ENCODE measurements at places on chromosomes 6 and 20. TPM values are rescaled to one million over a fixed set of nuclear protein-coding genes. Genes with fewer than 3 reads are reported as not detected.
A peak's percentile ranks its signal among the peaks of the same experiment; 100 is the strongest.

GRCh38 chr6:163118941-163119340, 295.6 kb upstream of the QKI start:
- DNase-seq: no peak

DNA sequence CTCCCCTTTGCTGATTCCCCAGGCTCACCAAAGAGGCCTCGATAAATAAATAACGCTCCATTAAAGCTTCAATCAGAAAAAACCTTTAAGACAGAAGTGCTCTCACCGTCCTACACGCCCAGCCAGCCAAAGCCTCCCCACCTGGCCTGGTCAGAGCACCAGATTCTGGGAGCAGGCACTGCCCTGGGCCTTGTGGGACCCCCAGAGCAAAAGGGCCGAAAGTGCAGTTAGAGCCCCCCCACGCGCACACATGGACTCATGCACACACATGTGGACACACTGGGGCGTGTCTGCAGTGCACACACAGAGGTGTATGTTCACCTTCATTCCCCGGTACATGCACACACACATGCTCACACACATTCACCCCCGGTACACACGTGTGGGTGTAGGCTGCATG, 1.9 kb upstream of the NECAB3 start:
- no peak for DNase-seq

GRCh38 chr6:163501439-163501838, 86.9 kb downstream of the QKI start:
- no peak for DNase-seq

GRCh38 chr6:110185879-110186278, 5.7 kb downstream of the CDC40 start:
- no peak for DNase-seq

DNA sequence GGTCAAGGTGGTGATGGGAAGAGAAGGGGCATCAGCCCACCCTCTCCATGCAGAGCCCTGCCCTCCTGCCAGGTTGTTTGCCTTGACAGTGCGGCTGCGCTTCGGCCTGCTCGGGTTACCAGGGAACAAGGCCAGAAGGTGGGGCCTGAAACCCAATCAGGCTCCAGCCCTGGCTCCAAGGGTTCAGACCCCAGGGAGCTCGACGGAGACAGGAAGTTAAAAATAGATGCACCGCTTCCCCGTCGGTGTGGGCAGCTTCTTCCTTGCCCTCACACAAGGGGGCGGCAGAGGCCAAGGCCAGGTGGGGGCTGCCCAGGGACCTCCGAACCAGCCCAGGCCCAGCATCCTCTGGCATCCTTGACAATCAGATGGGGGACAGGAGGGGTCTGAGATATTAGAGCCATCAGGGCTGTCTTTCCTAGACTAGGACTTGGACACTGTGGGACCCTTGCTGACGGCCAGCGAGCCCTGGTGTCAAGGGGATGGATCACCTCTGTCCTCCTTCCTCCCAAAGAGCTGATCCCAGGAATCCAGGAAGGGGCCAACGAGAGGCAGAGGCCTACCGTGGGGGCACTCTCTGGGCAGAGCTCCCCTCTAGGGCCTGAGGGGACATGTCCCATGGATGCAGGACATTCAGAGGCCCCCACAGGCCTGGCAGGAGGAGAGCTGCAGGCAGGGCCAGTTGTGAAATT, 65.2 kb downstream of the RIPOR3 start:
- DNase-seq: peak; percentile 93

GRCh38 chr6:113862112-113862511, 5.0 kb downstream of the MARCKS start:
- no peak for DNase-seq

DNA sequence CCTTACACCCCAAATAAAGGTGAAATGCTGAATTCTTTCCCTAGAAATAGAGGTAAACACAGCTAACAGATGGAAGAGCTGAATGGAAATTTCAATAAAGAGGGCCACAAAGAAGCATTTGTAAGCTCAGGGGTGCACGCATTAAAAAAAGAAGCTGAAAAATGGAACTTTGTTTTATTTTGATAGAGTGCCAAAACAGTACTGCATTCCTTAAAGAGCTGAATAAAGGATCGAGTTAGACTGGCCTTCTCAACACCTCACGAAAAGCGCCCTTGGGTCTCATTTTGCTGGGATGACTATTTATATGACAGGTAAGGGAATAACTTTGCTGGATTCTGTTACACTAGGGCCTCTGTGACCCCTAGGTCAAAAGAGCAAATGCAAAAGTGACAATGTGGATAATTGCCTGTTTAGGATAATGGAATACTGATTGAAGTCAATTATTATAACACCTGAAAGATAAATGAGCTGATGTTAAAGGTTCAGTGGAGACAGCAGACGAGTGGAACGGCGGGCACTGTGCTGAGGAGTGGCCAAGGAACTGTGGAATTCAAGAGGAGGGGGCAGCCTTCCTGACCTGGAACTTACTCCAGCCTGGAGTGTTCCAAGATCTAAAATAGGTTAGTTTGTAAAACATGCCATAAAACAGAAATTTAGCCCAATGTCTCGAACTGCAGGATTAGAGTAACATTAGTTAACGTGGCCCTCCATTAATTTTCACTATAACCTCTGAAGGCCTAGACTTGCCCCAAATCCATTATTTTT, 168.4 kb downstream of the FOXC1 start:
- DNase-seq: no peak

The PRPH2 gene
- 0.31 TPM for total RNA-seq

All from H9 (cell line).